ENCODE measurements at places on chromosomes 5 and 9. TPM values are rescaled to one million over a fixed set of nuclear protein-coding genes. Genes with fewer than 3 reads are reported as not detected.

DNA sequence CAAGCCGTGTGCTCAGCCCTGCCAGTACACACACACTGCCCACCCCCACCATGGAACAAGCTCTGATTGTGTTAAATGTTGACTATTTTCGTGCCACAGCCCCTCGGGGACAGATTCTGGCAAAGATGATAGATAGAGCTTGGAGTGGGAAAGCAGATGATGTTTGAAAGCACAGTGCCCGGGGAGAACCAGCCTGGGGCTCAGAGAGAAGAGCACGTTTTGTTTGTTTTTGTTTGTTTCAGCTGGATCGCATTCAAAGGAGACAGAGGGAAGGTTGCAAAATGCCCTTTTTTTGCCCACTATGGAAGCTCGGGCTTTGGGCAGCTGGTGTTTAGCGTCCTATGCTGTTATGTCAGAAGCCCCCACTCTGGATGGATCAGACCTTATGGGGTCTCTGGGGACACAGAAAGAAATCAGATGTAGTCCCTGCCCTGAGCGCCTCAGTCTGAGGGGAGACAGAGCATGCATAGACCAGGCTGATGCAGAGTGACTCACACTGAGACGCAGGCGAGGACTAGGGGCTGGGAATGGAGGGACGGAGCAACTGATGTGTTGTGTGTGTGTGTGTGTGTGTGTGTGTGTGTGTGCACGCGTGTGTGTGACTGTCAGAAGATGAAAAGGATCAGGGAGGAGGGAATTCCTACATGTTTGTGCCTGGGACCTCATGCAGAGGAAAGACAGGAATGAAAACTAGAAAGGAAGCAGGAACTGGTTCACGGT, 229.7 kb downstream of the MELK start:
- DNase-seq, result no peak

DNA sequence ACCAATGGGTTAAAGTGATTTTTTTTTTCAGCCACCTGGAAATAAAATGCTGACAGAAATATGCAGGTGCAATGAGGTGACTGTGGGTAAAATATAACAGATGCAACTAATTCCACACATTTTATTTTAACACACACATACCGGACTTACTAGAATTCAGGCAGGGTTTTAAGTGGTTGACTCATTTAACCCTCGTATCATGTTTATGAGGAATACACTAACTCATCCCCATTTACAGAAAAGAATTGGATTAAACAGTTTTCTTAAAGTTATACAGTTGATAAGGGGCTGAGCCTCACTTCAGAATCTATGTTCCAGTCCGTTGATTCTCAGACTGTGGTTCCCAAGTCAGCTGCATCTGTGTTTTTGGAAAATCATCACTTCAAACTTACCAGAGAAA, 207.5 kb downstream of the CHSY3 start:
- DNase-seq, result no peak

GRCh38 chr5:134177369-134178095, 782 bp upstream of the SKP1 start:
- peak; percentile 57 for DNase-seq

ZNF354B gene
- total RNA-seq, result 11.2 TPM

GRXCR2 gene
- not detected for total RNA-seq

EQTN gene
- total RNA-seq, result not detected

BTNL3 gene
- total RNA-seq, result not detected

- peak; percentile 71 for DNase-seq
Measured at GRCh38 chr9:91037511-91038482, 236.2 kb downstream of the SYK start.

PGM5 gene
- not detected for total RNA-seq

- peak; percentile 77 for DNase-seq
Measured at GRCh38 chr5:50595199-50595598, 71.2 kb upstream of the PARP8 start.

GRCh38 chr5:103345461-103345860, 86.9 kb downstream of the MACIR start:
- no peak for DNase-seq

- DNase-seq, result peak; percentile 34
Measured at GRCh38 chr5:11182441-11183080, 421.5 kb upstream of the DAP start.

All from PC-9 (cell line).